SJSA1 (cell line): ENCODE measurements at places on chromosomes 13 and 19.
A peak's percentile ranks its signal among the peaks of the same experiment; 100 is the strongest.

DNA sequence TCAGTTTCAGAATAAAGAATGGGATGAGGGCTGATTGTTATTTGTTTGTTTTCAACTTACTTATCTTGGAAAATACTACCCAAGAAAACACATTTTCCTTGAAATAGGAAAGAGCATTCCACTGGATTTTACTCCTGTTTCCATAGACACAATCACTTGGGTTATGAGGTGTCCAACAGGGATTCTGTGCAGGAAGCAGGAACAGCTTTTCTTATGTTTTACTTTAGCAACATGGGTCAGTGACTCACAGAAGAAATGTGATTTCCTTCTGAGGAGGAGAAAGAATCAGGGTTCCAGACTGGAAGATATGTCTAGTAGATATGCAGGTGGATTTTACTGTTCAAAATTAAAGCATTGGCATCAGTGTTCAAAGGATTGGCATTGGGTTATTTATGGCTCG lies 180.8 kb upstream of the GPC6 start:
- DNase-seq = no peak

GRCh38 chr13:34842466-34842865 lies 99.6 kb upstream of the NBEA start:
- DNase-seq = no peak

- DNase-seq = no peak
These were observed 6.9 kb downstream of the PINLYP start for GRCh38 chr19:43582495-43582894.

- no peak for DNase-seq
These were observed 4.5 kb upstream of the ZNF175 start for GRCh38 chr19:51566489-51567100.

DNA sequence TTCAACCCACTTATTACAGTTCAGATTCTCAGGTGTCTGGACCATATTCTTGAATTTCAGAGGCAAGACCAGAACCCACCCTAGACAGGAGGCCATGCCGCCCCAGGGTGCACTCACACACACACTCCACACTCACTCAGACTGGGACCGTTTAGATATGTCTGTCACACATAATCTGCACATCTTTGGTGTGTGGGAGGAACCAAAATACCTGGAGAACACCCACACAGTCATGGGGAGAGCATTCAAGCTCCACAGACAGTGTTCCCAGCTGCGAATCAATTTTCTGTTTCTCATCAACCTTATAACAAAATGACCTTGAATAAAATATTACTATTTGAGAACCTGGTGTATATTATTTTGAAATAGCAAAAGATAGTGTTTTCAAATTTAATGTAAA lies 2353.0 kb downstream of the PCDH9 start:
- DNase-seq = no peak

DNA sequence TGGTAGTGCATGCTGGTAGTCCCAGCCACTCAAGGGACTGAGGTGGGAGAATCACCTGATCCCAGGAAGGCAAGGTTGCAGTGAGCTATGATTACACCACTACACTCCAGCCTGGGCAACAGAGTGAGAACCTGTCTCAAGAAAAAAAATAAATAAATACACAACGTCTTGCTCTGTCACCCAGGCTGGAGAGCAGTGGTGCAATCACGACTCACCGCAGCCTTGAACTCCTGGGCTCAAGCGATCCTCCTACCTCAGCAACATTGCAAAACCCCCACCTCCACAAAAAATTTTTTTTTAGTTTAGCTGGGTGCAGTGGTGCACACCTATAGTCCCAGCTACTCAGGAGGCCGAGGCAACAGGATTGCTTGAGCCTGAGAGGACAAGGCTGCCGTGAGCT lies 8.8 kb downstream of the TPM4 start:
- no peak for DNase-seq

- DNase-seq = no peak
These were observed 96.1 kb upstream of the MBNL2 start for GRCh38 chr13:97125810-97126738.

DNA sequence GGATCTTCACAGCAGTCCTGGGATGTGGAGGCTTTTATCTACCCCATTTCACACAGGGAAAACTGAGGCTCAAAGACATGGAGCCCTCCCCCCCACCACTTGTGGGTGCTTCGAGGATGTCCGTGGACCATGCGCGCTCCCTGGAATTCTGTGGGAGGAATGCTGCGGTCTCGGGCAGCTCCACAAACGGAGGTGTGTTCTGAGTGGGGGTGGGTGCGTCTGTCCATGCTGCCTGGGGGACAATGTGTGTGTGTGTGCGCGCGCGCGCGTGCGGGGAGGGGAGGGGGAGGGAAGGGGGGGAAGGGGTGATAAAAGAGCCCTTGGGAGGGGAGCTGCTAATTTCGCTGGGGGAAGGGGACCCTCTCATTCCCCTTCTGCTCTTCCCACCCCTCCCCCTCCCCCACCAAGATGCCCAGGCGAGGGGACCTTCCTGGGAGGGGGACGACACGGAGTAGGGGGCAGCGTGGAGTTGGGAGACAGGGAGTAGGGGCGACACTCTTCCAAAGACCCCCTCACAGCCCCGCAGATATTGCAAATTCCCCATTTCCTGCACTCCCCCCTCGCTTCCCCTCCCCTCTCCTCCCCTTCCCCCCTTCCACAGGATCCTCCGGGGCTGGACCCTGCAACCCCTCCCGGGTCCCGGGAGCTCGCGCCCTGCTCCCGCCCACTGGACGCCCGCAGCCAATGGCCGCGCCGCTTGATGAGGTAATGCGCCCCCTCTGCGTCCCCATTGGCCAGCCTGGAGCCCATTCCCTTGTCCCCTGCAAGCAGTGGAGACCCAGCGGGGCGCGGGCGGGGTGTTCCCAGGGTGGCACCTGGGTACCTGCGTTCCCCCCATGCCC lies 18.9 kb upstream of the ZNRF4 start:
- DNase-seq = peak; percentile 65

- no peak for DNase-seq
These were observed 257.2 kb upstream of the RFC3 start for GRCh38 chr13:33560726-33561125.

- DNase-seq = no peak
These were observed 101.0 kb downstream of the STARD13 start for GRCh38 chr13:33184530-33184929.

GRCh38 chr19:2270423-2271233 lies 11.3 kb downstream of the PEAK3 start:
- peak; percentile 77 for DNase-seq

DNA sequence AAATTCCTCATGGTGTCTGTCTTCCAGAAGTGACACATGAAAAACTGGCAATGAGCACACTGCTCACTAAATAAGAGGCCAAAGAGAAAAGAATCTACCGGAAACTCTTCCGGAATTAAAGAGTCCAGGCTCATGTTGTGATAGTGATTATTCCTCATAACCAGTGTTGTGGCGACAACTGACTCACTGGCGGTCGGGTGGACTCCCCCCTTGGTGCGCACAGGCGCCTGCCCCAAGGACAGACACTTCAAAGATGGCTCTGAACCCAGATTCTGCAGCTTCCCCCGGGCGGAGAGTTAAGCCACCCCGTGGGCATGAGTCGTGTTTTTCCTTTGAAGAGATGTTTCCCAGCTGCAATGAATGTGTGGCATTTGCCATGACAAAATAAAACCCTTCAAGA lies 10.3 kb downstream of the IL17D start:
- DNase-seq = peak; percentile 67
